Cerebellum (tissue), 4 donors: ENCODE measurements at places on chromosomes 3 and 15.

DNA sequence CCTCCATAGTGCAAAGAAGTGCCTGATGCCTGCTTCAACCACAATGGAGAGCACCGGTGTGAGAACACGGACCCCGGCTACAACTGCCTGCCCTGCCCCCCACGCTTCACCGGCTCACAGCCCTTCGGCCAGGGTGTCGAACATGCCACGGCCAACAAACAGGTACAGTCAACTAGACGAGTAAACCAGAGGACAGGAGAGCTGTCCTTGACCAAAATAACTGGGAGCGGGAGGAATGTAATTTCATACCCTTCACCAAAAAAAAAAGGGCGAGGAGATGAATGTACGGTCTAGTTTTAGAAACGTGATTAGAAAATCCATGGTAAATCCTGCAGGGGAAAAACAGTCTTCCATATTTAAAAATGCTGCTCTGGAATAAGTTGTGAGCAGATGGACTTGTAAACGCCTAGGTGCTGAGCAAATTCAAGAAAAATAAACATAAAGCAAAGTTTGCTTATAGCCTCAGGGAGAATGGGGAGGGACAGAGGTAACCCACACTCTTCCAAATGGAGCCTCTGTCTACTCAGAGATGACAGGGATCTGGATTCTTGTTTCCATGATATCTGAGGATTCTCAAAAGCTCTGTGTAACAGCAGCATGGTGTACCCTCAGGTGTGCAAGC is 8.4 kb downstream of the THBS1 start:
- DNase-seq = no peak

DNA sequence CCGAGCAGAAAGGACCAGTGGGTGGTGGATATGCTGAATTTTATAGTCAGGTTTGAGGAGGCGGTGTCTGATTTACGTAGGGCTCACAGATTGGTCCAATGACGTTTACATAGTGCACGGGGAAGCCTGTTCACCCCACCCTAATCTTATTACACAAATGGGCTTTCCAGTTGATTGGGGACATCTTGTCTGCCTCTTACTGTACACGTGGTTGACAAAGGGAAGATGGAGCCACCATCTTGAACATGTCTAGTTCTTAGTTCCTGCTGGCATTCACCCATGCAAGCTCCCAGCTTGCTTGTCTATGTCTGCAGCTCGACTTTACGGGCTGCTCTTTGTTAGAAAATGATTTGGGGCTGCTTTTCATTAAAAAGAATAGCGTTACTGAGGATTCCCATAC is 332.0 kb upstream of the SLCO3A1 start:
- DNase-seq = no peak

DNA sequence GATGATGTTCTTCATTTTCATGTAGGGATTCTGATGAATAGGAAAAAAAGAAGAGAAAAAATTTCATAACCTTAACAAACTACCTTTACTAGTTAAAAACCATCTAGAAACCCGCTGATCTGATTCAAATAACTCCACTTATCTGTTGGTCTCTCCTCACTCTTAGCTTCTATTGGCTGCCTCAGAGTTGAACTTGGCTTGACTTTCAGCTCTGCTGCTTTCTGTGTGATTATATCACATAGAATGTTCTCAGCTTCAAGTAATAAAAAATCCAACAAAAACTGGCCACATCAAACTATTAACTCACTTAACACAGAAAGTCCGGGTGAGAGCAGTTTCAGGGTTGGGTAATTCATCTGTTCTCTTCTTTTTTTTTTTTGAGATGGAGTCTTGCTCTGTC is 126.8 kb upstream of the RASGRP1 start:
- DNase-seq = no peak

GRCh38 chr3:188352196-188352927 is 198.4 kb downstream of the LPP start:
- DNase-seq = no peak

- no peak for DNase-seq
These were observed 31.7 kb upstream of the ATG7 start for GRCh38 chr3:11240496-11240895.

DNA sequence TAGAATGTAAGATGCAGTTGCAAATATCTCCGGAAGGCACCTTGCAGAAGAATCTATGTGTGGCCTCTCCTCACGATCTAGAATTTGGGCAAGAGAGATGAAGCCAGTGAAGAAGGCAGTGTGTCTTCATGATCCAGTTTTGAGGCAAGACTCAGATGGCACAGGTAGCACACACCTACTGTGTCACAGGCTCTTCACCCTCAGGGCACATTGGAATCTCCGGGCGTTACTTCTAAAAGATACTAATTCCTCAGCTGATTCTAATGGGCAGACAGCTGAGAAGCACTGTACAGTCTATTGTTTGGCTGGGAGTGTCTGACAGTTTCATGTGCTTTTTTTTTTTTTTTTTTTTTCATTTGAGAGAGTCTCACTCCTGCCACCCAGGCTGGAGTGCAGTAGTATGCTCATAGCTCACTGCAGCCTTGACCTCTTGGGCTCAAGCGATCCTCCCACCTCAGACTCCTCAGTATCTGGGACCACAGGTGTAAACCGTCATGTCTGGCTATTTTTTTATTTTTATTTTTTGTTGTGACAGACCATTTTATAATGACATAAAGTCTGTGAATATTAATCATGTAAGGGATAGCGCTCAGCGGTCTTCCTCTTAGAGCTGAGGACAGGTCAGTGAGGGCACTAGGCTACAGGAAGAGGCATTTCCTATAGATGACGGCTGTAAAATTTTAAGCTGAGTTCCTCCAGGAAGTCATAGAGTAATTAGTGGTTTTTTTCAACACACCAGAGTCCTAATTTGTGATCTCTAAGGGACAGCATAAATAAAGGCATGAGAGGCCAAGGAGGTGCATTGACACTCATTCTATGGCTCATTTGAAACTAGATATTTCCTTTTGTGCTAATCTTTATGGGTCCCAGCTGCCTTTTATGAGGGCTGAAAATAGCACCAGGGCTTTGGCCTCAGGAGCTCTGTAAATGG is 4.0 kb downstream of the C3orf52 start:
- DNase-seq = no peak

- DNase-seq = no peak
These were observed 138.3 kb upstream of the FAM3D start for GRCh38 chr3:58804914-58805313.

- no peak for DNase-seq
These were observed 317.8 kb downstream of the LPP start for GRCh38 chr3:188471723-188472122.

- DNase-seq = no peak
These were observed 94.1 kb upstream of the PRICKLE2 start for GRCh38 chr3:64319391-64319790.

- no peak for DNase-seq
These were observed 15.1 kb upstream of the RBP1 start for GRCh38 chr3:139554628-139555027.

DNA sequence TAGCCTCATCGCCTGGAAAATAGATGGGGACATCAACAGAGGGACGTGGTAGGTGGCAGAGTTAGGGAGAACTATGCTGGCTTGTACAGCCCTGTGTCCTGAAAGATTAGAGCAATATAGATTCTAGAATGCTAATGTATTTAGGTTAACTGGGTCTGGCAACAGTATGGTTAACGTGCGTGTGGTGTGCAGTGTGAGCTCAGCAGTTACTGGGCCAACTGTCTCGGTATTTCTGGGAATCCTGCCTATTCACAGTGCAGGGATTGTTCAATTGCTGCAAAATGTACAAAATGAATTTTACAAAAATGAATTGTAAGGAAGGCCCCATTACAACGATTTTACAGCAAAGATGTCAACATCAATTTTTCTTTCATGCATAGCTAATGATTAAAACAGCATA is 20.6 kb downstream of the MEIS2 start:
- peak; percentile 54 for DNase-seq

DNA sequence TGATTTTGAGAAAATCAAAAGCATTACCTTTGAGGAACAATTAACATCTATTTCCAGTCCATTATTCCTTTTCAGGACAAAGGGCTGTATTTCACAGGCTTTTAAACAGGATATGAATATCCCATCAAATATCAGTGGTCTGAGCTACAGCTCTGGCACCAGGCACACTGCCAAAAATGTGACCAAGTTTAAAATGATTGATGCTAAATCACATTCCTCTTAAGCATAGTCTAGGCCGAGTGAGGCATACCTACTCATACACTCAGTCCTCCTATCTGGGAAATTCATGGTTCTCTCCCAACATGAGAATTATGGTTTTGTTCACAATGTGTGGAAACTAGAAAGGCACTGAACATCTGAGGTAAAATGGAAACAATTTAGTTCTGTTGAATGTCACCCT is 683.5 kb downstream of the TUSC7 start:
- no peak for DNase-seq

DNA sequence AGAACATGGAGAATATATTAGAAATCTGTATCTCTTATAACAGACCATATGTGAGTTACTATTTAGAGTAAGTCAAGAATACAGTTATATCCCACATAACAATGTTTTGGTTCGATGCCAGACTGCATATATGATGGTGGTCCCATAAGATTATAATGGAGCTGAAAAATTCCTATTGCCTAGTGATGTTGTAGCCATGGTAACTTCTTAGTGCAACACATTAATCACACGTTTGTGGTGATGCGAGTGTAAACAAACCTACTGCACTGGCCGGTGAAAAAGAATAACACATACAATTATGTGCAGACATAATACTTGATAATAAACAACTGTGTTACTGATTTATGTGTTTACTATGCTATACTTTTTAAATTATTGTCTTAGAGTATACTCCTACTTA is 69.8 kb upstream of the MNS1 start:
- no peak for DNase-seq

DNA sequence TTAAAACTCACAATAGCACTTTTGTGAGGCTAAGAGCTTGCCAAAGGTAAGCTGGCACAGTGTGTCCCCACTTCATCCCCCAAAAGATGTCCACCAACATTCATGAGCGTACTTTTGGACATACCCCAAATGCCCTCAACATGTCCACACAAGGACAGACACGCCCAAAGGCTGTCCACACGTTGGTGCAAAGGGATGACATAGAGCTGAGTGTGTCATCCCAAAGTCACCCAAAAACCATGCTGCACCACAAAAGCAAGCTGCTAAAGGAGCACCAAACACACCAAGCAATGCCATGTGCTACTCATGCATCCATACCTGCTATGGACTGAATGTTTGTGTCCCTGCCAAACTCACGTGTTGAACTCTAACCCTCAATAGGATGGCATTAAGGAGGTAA is 57.9 kb downstream of the KLF13 start:
- DNase-seq = no peak

DNA sequence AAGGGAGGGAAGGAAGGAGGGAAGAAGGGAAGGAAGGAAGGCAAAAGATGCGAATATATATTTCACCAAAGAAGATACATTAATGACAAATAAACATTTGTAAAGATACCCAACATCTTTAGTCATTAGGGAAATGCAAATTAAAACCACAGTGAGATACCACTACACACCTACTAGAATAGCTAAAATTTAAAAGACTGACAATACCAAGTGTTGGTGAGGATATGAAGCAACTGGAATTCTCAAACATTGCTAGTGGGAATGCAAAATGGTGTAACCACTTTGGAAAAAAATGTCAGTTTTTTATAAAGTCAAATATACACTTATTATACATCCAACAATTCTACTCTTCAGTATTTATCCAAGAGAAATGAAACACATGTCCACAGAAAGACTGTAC is 4.3 kb upstream of the COLQ start:
- DNase-seq = no peak

DNA sequence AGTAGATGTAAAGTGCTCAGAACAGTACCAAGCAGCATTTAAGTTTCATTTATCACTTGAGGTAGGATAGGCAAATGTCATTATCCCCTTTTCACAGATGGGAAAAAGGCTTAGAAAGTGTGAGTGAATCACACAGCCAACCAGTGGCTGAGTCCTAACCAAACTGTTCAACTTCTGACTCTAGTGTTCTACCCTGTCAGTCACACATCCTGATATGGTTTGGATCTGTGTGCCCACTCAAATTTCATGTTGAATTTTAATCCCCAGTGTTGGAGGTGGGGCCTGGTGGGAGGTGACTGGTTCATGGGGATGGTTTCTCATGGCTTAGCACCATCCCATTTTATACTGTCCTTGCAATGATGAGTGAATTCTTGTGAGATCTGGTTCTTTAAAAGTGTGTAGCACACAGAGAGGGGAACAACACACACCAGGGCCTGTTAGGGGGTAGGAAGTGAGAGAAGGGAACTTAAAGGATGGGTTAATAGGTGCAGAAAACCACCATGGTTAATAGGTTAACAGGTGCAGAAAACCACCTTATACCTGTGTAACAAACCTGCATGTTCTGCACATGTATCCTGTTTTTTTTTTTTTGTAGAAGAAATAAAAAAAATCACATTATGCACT is 304.7 kb downstream of the SUCLG2 start:
- no peak for DNase-seq

GRCh38 chr3:153567556-153567955 is 405.5 kb downstream of the RAP2B start:
- no peak for DNase-seq

DNA sequence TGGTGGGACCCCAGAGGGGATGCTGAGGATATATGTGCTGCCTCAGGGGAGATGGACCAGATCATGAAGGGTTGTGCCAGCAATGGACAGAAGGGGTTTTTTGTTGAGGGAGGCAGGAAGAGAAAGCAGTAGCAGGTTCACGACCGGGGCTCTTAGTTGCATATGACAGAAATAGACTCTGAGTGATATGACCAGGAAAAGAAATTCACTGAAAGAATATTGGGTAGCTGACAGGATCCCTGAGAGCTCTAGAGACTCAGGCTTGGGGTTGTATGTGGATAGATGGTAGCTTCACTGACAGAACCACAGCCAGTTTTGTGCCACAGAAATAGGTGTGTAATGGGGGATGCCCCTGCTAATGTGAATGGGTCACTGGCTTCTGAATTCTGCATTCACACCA is 241.6 kb downstream of the ZNF621 start:
- DNase-seq = no peak

DNA sequence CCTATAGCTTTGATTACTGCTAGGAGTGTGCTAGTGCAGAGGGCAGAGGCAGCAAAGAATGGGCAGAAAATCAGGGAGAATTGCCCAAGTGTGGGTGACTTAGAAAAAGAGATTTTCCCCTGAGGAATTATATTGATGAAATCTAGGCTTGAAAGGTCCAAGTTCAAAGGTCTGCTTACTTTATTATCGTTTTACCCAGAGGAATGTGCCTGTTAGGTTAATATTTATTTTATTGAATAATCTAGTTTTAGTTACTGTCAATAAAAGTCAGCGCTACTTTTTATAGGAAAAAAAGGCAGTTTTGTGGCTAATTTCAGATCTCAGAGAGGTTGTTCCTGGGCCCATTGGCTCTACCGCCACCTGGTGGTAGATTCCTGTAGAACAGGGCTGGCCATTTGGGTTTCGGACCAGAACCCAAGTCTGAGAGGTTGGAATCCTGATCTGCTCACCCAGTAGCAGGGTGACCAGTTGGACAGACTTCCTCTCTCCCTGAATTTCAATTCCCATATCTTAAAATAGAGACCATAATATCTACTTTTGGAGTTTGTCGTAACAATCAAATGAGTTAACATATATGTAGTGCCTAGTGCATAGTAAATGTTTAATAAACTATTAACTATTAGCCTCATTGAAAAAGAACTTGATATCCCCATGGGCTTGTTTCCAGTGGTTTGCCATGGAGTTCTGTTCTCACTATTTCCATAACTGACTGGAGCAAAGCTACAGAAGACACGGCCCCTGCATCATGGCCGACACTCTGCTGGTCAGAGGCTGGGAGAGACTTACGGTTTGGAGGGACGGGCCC is 62.7 kb upstream of the ZNF148 start:
- peak; percentile 58 for DNase-seq
